H54 (cell line): ENCODE measurements at places on chromosomes 2 and 18.

- no peak for DNase-seq
Measured at GRCh38 chr2:211494536-211494935, 938.1 kb downstream of the CPS1 start.

DNA sequence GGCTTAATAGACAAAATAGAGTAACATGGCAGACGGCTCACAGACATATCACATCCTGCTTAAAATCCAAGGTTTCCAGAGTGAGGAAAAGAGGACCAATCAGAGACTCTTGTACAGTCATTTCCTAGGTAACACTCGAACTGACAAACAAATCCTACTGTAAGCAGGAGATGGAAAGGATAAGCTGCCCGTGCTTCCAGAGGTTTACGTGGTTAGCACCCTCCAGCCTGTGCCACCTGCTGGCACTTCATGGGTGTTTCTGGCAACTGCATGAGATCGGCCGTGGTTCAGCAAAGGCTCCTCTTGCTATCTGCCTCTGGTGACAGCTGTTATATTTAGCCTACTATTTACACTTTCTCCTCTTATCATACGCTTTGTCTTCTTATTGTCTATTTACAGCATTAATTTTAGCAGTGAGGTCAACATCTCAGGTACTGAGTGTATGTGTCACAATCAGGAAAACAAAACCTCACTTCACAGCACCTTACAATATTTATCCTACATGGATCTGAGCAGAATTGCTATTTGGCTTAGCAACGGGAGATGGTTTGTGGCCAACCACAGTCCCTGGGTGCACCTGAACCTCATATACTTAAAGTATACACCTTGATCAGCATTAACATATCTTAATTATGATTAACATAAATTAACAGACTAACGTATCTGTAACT, 226.9 kb downstream of the TMEM163 start:
- DNase-seq, result peak; percentile 9

DNA sequence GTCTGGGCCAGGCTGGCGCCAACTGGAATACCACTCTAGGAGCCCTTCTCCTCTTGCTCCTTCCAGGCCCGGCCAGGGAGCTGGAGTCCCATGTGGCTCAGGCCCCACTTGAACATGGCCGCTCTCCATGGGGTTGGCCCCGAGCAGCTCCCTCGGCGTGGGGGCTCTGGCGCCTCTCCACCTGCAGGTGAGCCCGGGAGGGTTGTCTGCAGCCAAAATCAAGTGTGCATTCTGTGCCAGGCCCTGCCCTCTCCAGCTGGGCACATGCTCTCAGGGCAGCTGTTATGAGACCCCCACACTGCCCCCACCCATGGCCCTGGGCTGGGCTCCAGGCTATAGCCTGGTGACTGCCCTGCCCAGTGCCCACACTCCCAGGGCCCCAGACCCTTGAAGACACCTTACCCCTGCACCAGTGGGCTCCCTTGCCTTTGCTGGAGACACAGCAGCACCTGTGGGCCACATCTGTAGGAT, 45.8 kb upstream of the HS6ST1 start:
- DNase-seq, result no peak

DNA sequence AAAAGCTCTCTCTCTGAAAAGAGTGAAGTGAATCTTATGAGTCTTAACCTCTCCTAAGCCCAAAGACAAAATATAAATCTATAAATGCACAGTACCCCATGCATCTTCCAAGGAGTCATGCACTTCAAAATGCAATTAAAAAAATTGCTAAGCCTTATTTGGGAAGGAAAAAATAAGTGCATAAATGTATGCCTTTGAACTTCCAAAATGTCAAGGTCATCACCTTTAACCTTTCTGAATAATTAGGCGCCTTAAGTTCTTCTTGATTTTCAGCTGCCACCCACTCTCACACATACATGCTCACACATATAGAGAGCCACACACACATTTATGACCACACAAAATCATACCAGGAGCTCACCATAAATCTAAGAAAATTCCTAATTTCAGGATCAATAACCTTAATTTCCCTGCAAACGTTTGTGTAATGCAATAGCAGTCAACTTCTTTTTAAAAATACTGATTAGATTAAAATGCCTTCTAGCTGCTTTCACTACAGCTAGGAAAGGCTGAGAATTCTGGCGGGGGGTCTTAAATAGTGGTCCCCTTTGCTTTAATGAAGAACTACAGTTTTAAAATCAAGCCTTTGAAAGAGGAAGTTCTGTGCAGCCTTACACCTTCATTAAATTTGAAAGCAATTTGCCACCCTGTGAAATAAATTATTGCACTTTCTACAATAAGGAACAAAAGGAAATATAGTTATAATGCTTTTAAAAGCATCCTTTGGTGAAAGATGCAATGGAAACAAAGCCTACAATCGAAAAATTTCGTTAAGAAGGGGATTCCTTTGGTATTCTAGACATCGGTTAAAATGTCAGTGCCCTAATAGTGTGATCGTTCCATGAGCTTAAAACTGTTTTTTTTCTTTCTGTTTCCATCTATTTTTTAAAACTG, 3.6 kb downstream of the HOXD11 start:
- DNase-seq, result no peak

GRCh38 chr2:12057436-12058166, 311.2 kb downstream of the LPIN1 start:
- peak; percentile 15 for DNase-seq
